ENCODE measurements at places on chromosomes 6 and 20. TPM values are rescaled to one million over a fixed set of nuclear protein-coding genes. Genes with fewer than 3 reads are reported as not detected.

Gene MACROD2
- total RNA-seq, result 0.38 TPM

Gene RAB32
- 108 TPM for total RNA-seq

Gene IL17A
- total RNA-seq, result not detected

Gene DEFB124
- total RNA-seq, result not detected

Gene BNIP5
- total RNA-seq, result not detected

Gene AK9
- 2.2 TPM for total RNA-seq

Gene LGSN
- total RNA-seq, result not detected

Gene GUCA1A
- not detected for total RNA-seq

Gene RAMACL
- 1.1 TPM for total RNA-seq

Gene SMIM29
- 27.6 TPM for total RNA-seq

Gene TUBB2B
- 4.1 TPM for total RNA-seq

Gene HLA-DOA
- under 0.01 TPM for total RNA-seq

Gene ERVFRD-1
- total RNA-seq, result not detected

Gene C4A
- 23.1 TPM for total RNA-seq

Gene RAET1L
- not detected for total RNA-seq

Gene NOTCH4
- total RNA-seq, result 0.82 TPM

Gene HLA-DRB5
- total RNA-seq, result not detected

Gene SRSF3
- 116 TPM for total RNA-seq

Gene GNAS-AS1
- total RNA-seq, result 1.1 TPM

Gene CCN6
- total RNA-seq, result not detected

Gene SLC22A3
- 13.5 TPM for total RNA-seq

Gene KHDRBS2
- total RNA-seq, result not detected

Gene PACSIN1
- total RNA-seq, result not detected

Gene TTBK1
- total RNA-seq, result not detected

Gene SPTLC3
- 0.98 TPM for total RNA-seq

Data from smooth muscle cell of the coronary artery (primary cell).